ENCODE measurements at places on chromosomes 3 and 15. TPM values are rescaled to one million over a fixed set of nuclear protein-coding genes. Genes with fewer than 3 reads are reported as not detected.
A peak's percentile ranks its signal among the peaks of the same experiment; 100 is the strongest.

DNA sequence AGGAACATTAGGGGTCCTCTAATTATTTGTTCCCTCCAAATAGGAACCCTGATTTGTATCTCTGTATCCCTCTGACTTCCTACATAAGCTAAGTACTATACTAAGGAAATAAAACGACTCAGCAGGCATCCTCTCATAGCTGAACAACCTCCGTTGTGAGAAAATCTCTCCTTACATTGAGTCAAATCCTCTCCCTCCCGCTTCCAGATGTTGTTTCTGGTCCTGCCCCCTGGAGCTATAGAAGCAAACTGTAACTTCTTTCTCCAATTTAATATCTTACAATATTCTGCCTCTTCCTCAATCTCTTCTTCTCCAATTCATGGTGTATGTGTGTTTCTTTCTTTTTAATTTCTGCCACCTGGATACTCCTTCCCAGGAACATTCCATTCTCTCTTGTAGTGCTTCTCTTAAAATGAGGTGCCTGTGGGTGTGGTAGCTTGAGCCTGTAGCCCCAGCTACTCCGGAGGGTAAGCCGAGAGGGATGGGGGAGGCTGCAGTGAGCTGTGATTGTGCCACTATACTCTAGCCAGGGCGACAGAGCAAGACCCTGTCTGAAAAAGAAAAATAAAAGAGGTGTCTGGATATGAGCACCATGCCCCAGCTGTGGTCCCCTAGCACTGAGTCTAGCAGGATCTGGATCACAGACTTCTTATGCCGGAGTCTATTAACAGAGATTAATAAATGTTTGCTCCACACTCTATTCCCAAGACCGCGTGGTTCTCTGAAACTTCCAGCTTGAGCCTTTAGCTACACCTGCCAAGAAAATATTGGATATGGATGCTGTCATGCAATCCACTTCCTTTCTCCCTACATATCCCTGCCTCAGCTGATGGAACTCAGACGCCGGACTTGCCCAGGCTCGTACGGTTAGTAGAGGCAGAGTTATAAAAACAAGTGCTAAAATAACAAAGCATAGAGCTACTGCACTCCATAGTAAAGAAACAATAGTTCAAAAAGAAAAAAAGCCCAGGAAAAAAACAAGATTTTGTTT lies 42.9 kb upstream of the NEO1 start:
- DNase-seq, result peak; percentile 32

DNA sequence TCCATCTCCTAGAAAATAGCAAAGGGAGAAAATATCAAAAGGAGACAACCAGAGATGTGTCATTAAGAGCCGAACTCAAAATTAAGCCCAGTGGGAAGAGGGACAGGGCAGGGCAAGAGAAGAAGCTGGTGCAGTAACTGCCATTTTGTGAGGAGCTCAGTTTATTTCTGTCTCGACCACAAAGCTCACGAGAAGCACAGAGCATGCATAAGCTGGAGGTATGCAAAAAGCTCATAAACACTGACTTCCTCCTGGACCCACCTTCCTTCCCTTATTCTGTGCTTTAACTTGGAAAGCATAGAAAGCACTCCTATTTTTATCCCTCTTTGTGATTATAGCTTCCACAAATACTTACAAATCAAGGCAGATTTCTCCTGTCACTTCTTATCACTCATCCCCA lies 81.3 kb downstream of the DGKG start:
- DNase-seq, result no peak

The PLA2G4D gene
- not detected for total RNA-seq

The TJP1 gene
- 43.4 TPM for total RNA-seq

GRCh38 chr3:10950476-10951294 lies 41.9 kb upstream of the SLC6A1 start:
- peak; percentile 42 for DNase-seq

- DNase-seq, result no peak
These were observed 521.4 kb upstream of the TGFBR2 start for GRCh38 chr3:30084971-30085403.

The CLDND1 gene
- total RNA-seq, result 78.3 TPM

The LSMEM2 gene
- under 0.01 TPM for total RNA-seq
